ENCODE measurements at places on chromosomes 1 and 21.
A peak's percentile ranks its signal among the peaks of the same experiment; 100 is the strongest.

DNA sequence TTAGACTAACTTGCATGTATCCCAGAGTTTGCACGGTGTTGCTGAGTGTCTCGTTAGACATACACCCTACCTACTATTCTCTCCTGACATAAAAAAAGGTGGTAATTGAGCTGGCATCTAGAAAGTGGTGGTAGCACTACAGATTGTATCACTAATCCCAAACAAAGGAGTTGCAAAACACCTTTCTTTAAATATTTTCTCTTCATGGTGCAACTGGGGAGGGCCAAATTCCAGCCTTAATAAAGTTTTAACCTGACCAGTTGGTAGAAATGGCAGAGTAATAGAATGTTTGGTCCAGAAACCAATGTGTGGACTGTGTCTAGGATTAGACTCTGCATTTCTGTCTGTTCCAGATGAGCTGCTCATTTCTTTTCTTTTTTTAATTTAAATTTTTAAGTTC is 40.0 kb downstream of the NFIA start:
- DNase-seq: no peak

GRCh38 chr1:173553312-173553711 is 49.6 kb downstream of the SLC9C2 start:
- DNase-seq: no peak

- DNase-seq: peak; percentile 83
Measured at GRCh38 chr1:22710701-22711049, at the start of gene EPHB2. EPHB2 (plus strand) TSS chr1:22710839; CDS start chr1:22710983, 144 bp downstream.

DNA sequence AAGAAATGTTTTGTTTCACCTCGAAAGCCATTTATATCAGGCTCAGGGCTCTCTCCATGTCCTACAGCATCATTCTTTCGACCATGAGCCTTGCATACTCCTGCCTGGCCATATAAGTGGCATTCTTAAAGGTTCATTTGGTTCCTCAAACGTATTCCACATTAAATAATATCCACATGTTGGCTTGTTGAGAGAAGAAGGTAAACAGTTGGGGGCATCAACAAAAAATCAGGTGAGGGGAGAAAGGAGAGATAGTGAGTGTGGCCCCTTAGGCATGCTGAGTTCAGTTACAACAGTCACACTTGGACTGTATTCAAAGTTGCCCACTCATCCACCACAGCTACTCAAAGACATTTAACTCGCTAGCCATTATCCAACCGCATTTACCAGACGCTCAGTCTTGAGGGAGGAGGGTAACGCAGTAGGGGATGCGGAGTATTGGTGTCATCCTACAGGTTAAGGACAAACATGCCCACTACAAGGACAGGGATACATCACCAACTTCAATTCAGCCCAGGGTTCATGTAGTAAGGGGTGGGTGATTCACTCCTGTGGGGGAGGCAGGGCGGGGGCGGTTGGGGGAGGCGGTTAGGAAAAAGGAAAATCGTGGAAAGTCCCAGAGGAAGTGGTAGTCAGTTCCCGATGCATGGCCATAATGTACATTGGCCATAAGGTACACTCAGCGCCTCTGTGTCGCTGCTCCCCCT is 1.4 kb downstream of the ZNF697 start:
- DNase-seq: no peak

DNA sequence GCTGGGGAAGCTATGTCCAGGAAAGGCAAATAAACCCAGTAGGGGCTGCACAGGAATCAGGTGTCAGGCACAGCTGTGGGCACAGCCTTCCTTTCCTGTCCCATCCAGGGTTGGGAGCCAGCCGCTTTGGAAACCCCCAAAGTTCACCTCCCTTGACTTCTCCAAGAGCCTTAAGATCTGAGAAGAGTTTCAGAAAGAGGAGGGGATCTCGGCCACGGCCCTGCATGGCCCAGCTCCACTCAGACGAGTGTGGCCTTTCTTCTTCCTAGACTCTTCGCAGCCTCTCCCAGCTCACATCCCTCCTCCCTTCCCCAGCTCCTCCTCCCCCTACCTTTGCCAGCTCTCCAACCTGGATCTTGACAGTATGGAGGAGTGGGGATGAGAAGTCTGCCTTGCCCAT is 36.7 kb downstream of the RHBG start:
- DNase-seq: no peak

DNA sequence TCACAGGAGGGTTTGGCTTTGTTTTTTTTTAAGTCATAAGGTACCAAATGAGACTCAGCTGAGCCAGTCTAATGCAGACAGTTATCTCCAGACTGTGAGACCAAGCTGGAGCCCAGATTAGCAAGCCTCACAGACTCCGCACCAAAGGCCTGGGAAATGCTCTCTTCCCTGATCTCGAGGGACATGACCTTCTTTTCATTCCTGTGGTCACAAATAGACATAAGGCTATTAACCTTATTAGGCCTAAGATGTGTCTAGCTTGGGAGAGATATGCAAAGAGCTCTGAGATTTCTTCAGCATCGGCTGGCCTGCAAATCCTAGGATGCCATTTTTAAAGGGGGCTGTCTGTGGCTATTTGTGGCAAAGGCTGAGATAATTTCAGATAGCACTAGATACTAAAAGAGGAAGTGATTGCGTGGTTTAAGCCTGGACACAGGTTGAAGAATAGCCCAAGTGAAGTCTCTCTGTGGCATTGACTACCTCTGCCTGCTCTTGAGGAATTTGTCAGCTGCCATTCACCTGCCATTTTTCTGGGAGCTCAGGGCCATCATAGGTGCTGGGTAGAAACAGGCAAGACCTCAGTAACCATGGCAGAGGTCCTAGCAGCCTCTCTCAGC is 301.3 kb downstream of the SIPA1L2 start:
- peak; percentile 31 for DNase-seq

DNA sequence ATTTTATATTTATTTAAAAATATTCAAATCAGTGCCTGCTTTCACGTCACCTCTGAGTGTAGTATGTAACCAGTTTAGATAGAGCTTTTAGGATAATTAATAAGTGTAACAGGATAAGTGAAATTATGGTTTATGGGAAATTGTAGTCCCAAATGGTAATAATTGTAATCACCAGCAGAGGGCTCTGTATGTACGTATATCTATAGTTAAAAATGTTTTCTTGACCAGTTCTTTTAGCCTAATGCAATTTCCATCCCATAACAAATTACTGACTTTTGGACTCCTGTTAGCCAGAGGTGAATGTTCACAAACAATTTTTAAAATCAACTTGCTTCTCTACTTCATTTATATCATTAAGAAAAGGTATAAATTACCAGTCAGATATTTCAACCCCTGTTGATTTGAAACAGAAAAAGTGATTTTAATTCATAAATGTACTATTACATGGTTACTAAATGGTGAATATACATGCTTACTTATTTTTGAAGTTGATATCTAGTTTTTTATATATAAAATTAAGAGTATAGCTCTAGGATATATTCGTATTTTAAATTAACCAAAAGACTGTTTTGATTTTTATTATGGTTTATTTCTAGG is 25.3 kb downstream of the SLC30A7 start:
- peak; percentile 31 for DNase-seq

DNA sequence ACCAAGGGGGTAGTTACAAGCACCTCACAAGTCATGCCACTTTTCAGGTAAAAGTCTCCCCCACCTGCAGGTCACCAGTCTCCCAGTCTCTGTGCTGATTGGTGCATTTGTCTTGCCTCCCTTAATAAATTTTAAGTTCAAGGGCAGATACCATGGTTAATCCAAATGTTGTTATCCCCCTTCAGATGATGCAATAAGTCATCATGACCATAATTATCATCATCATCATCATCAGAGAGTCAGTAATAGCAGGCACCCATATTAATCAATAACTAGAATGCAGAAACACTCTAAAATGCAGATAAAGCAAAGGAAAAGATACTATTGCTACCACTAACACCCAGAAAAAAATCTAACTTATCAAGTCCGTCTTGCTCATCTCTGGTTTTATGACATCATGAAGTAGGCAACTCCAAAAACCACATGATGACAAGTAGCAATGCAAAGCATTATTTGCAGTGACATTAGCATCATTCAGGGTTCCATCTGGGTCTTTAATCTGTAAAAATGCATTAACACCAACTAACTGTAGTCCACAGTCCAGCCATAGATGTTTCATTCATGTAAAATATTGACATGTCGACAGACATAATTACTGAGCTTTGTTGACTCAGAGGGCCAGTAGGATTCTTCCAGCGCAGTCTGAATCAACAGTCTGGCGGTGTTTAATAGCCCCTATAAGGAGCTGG is 492.0 kb upstream of the RUNX1 start:
- peak; percentile 72 for DNase-seq

DNA sequence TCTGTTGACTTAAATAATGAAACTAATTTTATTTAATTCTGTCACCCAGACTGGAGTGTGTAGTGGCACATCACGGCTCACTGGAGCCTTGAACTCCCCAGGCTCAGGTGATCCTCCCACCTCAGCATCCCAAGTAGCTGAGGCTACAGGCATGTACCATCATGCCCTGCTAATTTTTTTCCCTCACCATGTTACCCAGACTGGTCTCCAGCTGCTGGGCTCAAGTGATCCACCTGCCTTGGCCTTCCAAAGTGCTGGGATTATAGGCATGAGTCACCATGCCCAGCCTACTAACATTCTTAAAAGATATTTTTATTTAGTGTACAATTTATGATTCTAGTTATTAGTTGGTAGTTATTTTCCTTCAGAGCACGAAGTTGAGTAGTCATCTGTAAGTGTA is 49.5 kb downstream of the NRDC start:
- DNase-seq: no peak

DNA sequence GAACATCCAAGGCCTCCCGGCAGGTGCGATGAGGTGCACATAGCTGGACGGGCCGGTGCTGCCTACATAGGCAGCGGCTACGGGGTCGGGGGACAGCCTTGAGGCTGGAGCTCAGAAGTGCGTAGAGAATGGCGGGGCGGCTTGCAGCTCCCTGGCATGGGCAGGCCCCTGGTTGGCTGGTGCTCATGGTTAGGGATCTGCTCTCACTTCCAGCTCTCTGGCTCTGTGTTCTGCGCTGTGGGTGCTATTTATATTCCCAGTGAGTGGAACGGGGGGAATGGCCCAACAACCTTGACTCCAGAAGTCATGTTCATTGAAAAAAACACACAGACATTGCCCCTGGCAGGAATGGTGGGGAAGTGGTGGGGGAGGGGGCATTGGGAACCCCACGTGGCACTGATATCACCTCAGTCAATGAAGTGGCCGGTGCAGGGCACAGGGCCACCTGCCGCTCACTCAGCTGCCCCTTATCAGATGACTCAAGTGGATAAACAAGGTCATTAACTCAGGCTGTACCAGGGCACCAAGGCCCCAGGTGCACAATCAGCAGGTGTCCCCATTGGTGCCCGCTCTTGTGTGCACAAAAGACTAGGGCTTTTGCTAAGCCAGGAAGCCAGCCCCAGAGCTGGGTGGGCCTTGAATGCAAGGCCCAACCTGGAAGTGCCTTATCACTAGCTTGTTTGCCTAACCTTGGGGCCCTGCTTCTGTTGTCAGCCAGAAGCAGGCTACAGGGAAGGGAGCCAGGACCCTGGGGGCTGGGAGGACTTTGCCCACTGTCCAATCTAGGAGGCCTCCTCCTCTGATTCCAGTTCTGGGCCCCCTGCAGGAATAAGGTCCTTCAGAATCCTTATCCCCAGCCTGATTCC is at the start of gene NR0B2:
Gene NR0B2 (minus strand): TSS at position 222 of the 866 bp plus-strand sequence. CDS start 35 bp downstream, at position 187.
- DNase-seq: no peak

DNA sequence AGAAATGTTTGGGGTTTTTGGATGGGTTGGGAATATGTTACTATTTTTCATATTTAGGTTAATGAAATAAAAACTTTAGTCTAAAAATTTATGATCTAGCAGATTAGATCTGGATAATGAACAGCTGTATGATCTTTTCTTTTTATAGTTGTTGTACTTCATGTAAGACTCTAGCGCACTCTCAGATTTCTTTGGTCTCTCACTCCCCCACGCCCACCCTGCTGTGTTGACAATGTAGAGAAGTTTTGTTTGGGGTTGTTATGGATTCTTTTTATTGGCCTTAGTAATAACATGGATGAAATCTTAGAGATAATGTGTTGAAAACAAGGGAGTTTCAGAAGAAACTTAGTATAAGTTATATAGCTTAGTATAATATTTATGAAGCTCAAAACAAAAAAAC is 5.5 kb downstream of the KLF18 start:
- no peak for DNase-seq

DNA sequence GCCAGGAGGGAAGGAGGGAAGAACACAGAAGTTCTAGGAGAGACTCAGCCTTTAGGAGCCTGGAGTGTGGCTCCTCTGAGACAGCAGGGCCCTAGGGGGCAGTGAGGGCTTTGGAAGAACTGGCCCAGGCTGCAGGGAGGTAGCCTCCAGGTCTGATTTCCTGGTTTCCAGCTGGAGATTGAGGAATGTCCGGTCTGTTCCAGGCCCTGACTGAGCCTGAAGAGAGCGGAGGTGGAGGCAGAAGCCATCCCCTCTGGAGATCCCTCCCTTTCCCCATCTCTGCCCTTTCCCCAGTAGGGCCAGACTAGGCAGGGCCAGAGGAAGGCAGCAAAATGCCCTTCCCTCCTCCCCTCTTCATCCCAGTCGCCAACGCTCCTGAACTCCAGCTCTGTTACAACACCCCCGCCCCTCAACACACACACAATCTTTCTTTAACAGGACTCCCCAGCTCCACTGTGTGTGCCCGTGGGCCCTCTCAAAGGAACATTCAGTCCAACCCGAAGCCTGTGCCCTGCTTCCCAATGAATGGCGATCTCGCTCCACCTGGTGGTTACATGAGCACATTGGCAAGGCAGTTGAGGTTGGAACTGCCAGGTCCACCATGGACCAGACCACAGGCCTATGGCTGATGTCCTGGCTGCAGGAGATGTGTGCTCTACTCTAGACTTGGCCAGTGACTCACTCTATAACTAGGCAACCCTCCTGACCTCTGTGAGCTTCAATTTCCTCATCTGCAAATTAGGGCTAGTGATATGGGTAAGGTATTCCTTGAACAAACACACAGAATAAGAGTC is 32.0 kb downstream of the MAP7D1 start:
- peak; percentile 90 for DNase-seq

DNA sequence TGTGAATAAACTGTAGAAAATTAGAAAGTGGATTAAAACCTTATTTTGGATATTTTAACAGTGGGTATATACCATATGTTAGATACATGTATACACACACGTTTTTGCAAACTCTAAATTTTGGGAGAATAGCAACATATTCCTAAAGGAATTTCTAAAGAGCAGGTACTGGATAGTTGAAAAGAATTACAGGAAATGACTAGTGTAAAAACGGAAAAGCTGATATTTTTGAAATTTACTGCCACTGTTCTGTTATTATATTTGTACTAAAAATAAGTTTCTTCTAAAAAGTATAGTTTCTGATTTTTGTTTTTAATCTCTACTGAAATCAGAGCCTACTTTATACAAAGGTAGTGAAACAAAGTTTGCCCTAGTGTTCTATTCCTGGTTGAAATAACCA is 114.1 kb downstream of the HS2ST1 start:
- no peak for DNase-seq

- DNase-seq: no peak
Measured at GRCh38 chr1:224185208-224185607, 2.2 kb downstream of the DEGS1 start.

DNA sequence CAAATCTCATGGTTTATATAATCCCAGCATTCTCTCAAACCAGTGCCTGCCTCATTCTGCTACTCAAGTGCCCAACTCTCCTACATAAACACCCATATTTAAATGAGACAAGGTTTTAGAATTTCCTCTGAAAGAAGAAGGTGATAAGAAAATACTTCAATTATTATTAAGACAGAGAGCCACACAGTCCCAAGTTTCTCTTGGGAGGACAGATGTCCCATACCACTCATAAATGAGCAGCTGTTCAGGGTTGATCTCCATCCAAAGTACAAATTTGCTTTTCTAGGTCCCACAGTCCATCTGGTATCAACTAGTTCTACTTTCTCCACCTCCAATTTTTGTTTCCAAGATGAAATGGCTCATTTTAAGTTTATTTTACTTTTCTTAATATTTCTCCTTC is 11.3 kb downstream of the DCAF8 start:
- no peak for DNase-seq

Measured in AG08395 (cell line).